ENCODE measurements at places on chromosomes 6 and 20. TPM values are rescaled to one million over a fixed set of nuclear protein-coding genes. Genes with fewer than 3 reads are reported as not detected.

The DAAM2 gene
- polyA plus RNA-seq, result 8.5 TPM

The MDFI gene
- 4.2 TPM for polyA plus RNA-seq

DNA sequence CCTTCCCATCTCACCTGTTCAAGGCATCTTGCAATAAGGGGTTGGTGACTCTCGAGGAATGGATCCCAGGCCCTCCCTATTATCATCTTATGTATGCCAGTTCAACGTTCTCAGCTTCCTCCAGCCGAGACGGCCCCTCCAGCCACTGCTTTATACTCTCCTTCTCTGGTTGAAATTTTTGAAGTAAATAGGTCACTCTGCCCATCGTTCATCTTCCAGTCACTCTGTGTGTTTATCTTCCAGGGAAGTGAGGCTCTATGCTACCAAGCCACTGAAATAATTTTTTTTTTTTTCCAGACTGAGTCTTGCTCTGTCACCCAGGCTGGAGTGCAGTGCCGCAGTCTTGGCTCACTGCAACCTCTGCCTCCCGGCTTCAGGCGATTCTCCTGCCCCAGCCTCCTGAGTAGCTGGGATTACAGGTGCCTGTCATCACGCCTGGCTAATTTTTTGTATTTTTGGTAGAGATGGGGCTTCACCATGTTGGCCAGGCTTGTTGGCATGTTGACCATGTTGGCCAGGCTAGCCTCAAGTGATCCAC is 17.0 kb downstream of the PTPN1 start:
- no peak overlapping the region for H3K4me3 ChIP-seq
- DNase-seq, result no peak
- peaks cover 41% of the 10 kb centered on the region for H3K4me1 ChIP-seq
- H3K36me3 ChIP-seq, result no peaks in the 10 kb centered on the region
- H3K27me3 ChIP-seq, result no peaks in the 10 kb centered on the region
- peak overlapping the region; percentile 33 for H3K27ac ChIP-seq

The EPB41L2 gene
- 42.6 TPM for polyA plus RNA-seq

DNA sequence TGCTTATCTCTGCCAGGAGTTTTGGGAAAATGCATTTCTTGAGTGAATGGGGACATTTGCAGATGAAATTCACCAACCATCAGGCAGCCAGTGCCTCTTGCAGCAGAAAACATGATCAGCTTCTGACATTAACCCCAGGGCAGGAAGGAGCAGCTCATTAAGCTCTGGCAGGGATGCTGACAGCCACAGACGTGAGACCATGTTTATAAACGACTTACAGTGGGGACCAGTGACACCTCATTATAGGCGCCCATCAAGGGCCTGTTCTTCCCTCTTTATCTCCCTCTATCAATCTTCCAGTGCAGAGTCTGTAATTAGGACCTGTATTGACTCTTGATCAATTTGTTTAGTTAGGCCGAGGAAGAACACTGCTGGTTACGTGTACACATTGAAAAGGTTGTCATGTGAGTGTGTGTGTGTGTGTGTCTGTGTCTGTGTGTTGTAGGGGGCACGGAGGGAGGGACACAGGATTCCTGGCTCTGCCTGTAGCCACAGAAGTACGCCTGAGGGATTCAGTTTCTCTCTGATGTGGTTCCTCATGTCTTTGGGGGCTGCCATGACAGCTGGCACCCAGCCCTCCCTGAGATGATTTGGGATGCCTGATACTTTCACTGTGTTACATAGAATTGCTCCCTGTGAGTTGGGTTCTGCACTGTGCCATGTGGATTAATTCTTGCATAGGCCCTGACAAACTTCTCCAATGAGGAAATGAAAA is 428.4 kb upstream of the CHD6 start:
- no peak overlapping the region for H3K27ac ChIP-seq
- H3K4me1 ChIP-seq, result no peaks in the 10 kb centered on the region

DNA sequence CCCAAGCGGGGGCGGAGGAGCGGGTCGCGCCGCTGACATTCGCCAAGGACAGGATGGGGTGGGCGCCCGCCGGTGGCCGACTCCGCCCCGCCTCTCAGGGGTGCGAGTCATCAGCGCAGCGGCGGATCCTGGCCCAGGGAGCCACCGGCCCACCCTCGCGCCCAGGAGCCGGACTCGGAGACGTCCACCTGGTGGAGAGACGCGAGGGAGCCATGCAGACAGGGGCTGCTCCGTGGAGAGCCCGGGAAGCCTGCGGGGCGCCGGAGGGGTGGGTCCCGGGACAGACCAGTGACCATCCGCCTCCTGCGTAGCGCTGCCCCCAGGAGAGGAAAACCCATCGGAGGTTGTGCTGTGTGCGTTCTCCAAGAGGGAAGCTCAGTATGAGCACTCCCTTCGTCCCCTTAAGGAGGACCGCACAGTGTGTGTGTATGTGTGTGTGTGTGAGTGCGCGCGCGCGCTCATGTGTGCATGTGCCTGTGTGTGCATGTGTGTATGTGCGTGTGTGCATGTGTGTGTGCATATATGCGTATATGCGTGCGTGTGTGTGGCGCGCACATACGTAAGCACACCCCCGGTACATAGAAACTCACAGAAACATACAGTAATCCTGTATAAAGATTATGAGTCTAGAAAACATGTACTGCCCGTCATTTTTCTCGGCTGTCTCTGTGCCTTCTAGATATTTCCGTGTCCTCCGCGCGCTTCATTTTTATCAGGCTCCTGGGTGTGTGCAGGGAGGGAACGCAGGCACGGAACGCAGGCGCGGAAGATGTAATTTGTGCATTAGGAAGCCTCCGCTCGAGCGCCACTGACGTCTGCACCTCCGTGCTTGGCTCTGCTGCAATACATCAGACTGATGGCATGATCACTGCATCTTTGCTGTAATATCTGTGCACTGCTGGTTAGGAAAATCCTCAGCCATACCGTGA is 158.9 kb downstream of the TBXT start:
- H3K4me1 ChIP-seq, result peaks cover 53% of the 10 kb centered on the region
- no peaks in the 10 kb centered on the region for H3K27me3 ChIP-seq
- peak; percentile 90 for DNase-seq
- no peak overlapping the region for H3K27ac ChIP-seq
- H3K36me3 ChIP-seq, result no peaks in the 10 kb centered on the region
- H3K4me3 ChIP-seq, result peak overlapping the region; percentile 37

The PRL gene
- polyA plus RNA-seq, result not detected
